H54 (cell line): ENCODE measurements at places on chromosomes 4 and X.
A peak's percentile ranks its signal among the peaks of the same experiment; 100 is the strongest.

DNA sequence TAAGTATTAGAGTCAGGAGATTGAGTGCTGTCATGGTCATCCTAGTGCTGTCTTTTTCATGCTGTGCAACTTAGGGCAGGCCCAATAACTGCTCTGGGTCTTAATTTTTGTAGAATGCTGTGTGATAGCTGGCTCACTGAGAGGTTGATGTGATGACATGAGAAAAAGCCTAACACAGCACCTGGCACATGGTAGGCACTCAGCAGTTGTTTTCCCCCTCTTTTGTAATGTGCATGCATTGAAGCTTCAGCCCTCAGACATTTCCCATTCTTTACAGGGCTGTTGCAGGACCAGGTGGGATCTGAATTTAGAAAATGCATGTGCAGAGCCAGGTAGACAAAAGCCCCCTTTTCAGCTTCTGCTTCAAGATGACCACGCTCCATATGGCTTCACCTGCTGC is 44.1 kb upstream of the SOX3 start:
- DNase-seq = no peak

- no peak for DNase-seq
Observed at GRCh38 chr4:1964443-1964842, 44.3 kb downstream of the NELFA start.

- no peak for DNase-seq
Observed at GRCh38 chrX:22527302-22527701, 254.6 kb downstream of the CBLL2 start.

DNA sequence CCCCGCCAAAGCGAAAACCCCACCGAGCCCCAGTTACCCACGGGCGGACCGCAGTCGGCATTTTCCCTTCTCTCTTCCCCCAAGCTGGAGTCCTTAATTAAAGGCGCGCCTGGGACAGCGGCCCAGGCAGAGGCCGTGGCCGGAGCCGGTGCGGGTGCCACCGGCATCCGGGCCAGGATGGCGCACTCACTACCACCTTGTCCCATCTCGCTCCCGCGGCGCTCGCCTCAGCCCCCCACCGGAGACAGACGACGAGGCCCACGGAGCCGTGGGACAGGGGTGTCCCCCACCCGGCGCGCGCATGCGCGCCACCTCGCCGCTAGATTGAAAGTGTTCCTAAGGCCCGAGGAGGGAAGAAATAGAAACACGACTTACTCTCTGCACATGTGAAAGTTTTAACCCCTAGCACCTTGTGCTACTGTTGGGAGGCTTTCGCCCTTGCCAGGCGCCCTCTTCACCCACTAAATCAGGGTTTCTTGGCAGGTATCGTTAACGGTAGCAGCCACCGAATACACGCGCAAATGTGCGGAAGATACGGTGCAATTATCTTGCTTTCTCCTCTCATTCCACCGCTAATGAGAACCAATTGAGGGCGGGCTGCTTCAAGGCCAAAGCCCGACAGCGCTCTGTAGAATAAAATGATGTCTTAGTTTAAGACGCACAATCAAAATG is 64.3 kb upstream of the CCDC160 start:
- no peak for DNase-seq

DNA sequence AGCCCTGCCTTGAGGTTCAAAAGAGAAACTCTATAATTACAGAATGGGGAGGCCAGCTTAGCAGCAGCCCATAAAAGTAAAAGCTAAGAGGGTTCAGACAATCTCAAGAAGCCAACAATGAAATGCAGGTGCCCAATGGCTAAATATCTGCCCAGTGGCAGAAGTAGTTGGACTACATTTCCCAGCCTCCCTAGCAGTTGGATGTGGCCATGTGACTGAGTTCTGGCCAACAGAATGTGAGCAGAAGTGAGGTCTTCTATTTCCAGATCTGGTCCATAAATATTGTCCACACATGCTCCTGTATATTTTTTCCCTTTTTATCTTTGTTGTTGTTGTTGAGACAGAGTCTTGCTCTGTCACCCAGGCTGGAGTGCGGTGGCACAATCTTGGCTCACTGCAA is 127.9 kb upstream of the NHS start:
- DNase-seq = no peak

DNA sequence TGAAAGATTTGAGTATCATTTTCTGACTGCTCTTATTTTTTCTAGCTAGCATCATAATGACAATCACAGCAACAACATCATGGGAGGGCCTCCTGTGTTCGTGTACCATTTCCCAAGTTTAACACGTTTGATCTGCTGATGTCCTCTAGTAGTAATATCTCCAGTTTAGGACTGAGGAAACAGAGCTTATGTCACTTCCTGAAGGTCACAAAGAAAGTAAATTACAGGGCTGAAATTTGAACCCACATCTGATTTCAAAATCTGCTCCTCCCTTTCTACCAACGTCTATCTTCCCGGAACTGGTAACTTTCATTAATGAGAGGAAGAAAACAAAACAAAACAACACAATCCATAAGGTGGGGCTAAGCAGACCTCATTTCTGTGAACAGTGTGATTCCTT is 302.7 kb downstream of the PACRGL start:
- no peak for DNase-seq

DNA sequence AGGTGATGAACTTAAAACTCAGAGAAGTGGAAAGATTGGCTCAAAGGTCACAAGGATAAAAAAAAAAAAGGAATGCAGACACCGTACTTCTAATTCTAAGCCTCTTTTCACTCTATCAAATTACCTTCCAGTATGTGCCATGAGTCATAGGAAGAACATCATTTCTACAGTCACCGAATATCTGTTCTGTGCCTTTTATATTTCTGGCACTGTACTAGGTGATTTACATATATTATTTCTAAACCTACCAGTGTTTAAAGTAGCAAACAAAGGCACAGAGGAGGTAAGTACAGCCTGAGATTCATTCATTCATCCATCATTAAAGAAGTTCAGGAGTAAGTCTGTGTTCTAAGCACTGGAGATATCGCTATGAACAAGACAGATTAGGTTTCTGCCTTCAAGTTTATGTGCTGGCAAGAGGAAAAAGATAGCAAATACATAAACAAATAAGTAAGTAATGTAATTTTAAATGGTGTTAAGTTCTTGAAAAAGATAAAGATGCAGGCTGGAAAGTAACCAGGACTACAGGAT is 65.3 kb downstream of the PALLD start:
- no peak for DNase-seq

GRCh38 chr4:6128221-6128850 is 72.0 kb downstream of the JAKMIP1 start:
- DNase-seq = no peak

- no peak for DNase-seq
Observed at GRCh38 chr4:1400191-1400805, 5.9 kb downstream of the NKX1-1 start.

DNA sequence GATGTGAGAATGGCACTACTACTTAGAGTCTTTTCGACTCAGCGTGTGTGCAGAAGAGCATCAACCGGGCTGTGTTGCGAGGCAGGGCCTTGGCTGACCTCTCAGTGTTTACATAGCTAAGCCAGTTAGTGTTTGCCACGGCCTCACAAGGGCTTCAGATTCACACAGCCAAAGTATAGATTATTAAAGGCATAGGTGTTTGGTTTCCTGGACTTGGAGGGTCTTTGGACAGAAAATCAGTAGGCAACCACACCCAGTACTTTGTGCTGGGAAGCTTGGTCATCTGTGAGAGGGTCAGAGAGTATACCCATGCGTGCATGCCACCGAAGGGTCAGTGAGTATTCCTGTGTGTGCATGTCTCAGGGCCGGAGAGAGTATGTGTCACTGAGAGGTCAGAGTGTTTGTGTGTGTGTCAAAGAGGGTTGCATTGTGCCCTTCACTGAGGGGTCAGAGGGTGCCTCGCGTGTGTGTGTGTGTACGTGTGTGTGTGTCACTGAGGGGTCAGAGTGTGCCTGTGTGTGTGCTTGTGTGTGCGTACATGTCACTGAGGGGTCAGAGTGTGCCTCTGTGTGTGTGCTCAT is 69.7 kb upstream of the MSANTD1 start:
- no peak for DNase-seq

- DNase-seq = peak; percentile 78
Observed at GRCh38 chr4:8594097-8595038, 1.8 kb downstream of the CPZ start.

- DNase-seq = no peak
Observed at GRCh38 chr4:69849297-69849696, 10.6 kb downstream of the SULT1E1 start.

DNA sequence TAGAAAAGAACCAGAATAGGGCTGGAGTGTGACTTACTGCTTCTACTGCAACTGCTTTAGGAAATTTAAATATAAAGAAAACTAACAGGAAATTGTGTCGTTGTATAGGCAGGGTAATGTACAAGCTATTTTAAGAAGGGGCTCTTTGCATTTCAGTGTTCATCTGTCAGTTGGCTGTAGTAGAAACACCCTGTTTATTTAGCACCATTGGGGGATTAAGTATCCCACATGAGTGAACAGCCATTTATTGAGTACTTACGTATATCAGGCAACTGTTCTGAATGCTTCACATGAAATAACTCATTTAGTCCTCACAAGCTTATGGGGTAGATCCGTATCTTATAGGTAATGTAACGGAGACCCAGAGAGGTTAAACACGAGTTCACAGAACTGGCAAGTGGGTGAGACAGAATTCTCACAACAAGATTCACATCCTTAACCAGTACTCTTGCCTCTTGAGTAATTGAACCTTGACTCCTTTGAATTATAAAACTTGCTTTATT is 23.9 kb downstream of the STIM2 start:
- DNase-seq = no peak

- no peak for DNase-seq
Observed at GRCh38 chr4:159607809-159608208, 504.9 kb downstream of the RAPGEF2 start.

- DNase-seq = no peak
Observed at GRCh38 chr4:155489271-155489670, 112.5 kb upstream of the MAP9 start.

GRCh38 chrX:130083656-130084382 is 26.5 kb downstream of the ELF4 start:
- no peak for DNase-seq

DNA sequence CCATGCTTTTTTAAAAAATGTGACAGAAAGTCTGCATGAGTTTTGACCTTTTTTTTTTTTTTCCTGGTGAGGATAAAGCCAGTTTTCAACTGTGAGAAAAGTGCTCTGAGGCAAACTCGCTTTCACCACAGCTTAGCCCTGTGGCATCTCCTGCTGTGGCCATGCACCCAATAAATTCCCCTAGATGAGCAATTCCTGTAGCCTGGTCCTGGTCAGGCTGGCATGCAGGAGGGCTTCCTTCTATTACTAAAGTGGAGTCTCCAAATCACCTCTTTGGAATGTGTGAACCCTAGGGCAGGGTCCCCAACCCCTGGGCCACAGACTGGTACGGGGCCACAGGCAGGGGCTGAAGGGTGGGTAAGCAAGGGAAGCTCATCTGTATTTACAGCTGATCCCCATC is 265.4 kb downstream of the RAPGEF2 start:
- DNase-seq = peak; percentile 21

GRCh38 chr4:138866314-138866713 is 149.3 kb upstream of the NOCT start:
- no peak for DNase-seq

DNA sequence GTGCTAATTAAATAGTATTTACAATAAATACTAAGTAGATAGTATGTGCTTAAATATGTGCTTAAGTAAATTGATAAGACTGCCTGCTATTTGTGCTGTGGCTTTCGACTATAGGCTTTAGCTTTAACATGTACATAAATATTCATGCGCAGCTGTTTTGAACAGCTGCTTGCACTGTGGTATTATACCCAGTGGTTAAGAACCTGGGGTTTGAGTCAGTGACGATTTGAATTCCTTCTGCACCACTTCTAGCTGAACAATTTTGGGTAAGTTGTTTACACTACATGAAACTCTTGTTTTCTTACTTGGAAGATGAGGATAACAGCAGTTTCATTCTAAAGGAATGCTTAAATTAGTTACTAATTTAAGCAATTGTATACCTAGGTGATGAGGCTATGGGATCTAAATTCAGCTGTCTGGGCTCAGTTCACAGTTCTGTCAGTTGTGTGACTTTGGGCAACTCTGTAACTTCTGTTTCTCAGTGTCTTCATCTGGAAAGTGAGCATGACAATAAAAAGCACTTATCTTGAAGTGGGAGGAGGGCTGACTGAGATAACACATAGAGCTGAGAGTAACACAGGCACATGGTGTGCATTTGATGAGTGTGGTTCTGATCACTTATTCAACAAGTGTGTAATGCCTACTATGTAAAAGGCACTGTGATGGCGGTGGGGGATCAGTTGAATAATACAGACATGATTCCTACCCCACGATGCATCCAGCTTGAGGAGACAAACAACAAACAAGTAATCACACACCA is 37.0 kb downstream of the HPGDS start:
- no peak for DNase-seq

GRCh38 chr4:86730310-86730709 is 118.9 kb downstream of the SLC10A6 start:
- no peak for DNase-seq

DNA sequence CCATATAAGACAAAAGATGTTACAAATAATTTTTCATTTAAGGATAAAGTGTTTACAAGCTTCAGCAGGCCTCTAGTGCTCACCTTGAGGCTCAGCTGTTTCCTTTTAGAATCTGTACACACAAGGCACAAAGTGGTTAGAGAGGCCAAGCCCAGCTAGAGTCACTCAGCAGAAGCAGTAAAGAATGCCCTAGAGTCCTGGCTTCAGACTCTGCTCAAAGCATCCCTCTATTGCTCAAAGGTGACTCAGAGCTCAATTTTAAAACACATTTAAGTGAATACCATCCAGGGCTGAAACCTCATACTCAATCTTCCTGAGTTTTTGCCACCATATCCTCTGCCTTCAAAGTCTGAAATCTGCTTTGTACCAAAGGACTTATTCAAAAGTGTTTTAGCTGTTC is 22.6 kb upstream of the PHF8 start:
- no peak for DNase-seq

DNA sequence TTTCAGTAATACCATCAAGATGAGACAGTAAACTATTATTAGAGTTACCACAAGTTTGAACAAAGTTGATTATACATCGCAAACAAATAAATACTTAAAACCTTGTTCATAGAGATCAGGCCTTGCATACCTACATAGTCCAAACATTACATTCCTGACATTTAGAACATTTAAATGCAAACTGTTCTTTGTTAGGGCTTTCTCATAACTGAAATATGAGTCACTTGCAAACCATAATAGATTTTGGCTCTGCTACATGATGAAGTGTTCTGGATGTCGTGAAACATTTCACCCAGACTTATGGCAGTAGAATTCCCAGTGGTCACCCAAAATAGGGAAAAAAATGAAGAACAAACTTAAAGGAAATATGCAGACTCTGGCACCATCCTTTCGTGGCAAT is 75.0 kb downstream of the FAT4 start:
- DNase-seq = no peak

DNA sequence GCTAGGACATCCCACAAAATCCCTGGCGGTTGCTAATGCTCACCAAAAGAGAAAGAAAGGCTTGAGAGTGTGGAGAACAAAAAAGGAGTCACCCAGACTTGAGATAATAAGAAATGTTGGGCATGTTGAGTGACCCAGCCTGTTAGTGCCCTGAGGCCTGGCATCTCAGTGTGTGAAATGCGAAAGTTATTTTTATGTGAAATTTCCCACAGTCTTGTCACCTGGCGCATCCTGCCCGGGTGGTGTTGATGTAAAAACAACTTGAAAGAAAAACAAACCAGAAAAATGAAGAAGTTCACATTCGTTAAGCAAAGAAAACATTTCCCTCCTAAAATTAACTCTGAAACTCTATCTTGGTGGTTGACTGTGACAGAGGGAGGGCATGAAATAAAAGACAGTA is 495.2 kb downstream of the MID1IP1 start:
- DNase-seq = no peak
